ENCODE measurements at places on chromosomes 6 and 20.

DNA sequence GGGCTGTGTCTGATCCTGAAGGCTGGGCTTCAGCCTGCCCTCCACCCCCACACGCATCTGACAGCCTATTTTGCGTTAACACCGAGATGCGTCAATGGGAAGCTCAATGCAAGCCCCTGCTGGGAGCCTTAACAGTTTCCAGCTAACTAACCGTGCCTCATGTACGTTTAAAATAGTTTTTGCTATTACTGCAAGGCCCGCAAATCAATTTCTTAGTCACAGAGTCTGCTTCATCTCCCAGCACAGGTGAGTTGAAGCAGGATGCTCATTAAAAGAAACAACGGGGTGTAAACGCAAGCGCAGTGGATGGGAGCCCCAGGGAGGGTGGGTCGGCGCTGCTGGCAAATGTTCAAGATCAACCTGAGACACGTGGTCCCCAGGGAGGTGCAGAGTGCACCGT lies 142.8 kb upstream of the PHACTR3 start:
- DNase-seq, result no peak

DNA sequence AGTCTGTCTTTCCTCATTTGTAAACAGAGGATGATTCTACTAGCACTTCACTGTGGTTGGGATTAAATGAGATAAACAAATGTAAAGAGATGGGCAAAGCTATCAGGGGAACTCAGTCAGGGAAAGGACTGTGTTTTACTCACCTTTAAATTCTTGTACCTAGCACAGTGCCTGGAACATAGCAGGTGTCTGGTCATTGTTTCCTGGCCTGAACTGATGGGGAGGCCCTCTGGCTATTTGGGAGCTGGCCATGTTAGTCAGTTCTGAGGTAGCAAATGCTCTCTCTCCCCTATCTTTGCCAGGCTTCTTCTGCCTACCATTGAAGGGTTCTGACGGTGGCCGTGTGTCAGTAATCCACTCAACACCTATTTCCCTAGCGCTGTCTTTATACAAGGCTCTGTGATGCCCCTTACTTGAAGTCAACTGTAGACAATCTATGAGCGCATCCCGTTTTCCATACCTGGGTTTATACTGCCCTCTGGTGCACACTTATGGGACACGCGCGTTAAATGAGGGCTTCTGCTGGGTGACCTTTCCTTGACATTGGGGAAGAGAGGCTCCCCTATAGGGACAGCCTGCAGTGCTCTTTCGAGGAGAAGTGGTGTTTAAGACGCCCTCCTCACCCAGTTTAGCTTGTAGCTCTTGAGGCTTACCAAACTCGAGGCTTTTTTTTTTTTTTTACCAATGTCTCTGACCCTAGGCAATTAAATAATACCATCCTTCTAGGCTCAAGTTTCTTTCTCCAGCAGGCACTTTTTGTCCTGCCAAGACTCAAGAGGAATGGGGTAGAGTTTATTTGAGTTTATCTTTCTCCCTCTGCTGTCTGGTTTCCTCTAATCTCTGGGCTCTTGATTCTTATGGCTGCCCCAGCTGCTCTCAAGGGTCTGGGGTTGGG lies 4.0 kb upstream of the SPATS1 start:
- peak; percentile 72 for DNase-seq

- no peak for DNase-seq
Observed at GRCh38 chr6:14573703-14574290, 456.2 kb downstream of the CD83 start.

- DNase-seq, result no peak
Observed at GRCh38 chr6:167285077-167285770, 5.9 kb upstream of the UNC93A start.

GRCh38 chr6:5749016-5749650 lies 257.6 kb downstream of the NRN1 start:
- DNase-seq, result no peak

GRCh38 chr20:23286346-23286745 lies 64.2 kb upstream of the NXT1 start:
- no peak for DNase-seq

- no peak for DNase-seq
Observed at GRCh38 chr20:56636716-56637115, 7.6 kb downstream of the TFAP2C start.

DNA sequence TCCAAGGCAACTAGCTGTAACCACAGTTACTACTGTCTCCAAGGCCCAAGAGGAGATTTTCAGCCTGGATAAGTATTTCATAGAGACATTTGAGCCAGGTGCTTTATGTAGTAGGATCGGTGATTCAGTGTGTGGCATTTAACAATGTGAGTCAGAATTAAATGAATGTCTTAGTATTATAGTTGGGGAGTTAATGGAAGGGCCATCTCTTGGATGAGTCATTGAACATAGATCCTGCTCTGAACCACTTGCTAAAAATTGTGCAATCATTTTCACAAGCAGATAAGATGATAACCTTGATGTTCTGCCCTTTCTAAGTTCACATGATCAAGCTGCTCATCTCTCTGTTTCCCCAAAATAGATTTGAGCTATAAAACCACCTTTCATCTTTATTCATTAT lies 668.9 kb upstream of the CITED2 start:
- DNase-seq, result no peak

DNA sequence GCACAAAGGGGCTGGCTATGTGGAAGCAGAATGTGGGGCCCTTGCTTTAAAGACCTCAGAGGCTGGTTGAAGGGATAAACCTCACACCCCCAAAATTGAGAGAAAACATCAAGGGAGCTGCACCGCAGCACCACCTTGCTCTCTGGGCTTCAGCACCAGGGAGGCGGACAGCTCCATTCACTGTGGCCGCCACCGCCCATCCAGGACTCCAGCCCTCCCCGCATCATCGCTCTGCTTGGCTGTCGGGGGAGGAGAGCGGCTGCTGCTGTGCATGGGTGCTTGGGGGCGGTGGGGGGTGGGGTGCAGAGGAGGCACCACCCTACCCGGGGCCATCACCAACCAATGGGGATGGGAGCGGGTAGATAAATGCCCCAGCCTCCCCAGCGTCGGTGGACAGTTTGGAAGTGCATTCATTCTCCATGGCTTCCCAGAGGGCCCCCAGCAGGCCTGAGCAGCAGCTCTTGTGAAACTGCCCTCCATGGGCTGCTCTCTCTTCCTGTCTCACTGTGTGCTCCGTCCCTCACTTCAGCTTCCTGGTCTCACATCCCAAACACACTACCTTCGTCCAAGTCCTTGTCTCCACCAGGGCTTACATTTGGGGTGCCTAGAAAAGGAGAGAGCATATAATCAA lies 75.7 kb upstream of the BHLHE23 start:
- peak; percentile 53 for DNase-seq

- no peak for DNase-seq
Observed at GRCh38 chr6:166928644-166929541, 27.5 kb downstream of the RNASET2 start.

DNA sequence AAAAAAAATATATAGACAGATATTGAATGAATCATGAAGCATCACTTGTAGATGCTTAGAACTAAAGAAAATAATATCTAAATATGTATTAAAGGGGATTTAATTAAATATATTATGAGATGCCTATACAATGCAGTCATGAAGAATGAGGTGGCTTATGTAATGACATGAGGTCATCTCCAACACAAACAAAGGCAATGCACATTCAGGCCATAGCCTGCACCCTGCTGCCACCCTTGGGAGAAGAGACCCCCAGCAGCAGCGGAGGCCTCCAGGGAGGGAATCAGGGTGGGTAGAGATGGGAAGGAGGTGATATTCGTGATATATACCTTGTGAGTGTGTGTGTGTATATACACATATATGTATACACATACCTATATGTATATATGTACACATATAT lies 26.4 kb upstream of the SSTR4 start:
- DNase-seq, result no peak

DNA sequence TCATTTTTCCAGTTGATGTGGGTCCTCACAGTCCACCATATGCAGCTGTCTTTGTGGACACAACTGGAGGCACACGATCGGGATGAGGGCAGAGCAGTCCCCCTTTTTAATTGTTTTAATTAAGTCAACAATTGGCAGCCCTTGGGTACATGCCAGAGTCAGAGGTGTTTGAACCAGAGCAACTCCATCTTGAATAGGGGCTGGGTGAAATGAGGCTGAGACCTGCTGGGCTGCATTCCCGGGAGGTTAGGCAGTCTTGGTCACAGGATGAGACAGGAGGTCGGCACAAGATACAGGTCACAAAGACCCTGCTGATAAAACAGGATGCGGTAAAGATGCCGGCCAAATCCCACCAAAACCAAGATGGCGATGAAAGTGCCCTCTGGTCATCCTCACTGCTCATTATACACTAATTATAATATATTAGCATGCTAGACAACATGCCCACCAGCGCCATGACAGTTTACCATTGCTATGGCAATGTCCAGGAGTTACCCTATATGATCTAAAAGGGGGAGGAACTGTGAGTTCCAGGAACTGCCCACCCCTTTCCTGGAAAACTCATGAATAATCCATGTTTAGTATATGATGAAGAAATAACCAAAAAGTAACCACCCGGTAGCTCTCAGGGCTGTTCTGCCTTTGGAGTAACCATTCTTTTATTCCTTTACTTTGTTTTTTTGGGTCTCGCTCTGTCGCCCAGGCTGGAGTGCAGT lies 31.8 kb upstream of the BLCAP start:
- no peak for DNase-seq

DNA sequence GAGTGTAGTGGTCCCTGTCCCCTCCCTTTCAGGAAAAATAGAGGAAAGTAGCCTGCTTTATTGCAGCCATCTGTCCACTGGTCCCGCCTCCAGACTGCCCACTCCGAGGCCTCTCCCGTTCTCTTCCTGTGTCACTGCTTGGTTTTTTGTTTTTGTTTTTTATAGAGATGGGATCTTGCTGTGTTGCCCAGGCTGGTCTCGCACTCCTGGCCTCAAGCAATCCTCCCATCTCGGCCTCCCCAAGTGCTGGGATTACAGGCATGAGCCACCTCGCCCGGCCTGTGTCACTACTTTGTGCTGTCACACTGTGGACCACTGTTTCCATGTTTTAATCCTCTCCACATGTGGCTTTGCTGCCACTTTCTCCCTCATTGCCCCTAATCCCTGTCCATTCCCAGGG lies 71.2 kb downstream of the ZBTB2 start:
- no peak for DNase-seq

- no peak for DNase-seq
Observed at GRCh38 chr6:141848029-141848890, 284.5 kb upstream of the GJE1 start.

DNA sequence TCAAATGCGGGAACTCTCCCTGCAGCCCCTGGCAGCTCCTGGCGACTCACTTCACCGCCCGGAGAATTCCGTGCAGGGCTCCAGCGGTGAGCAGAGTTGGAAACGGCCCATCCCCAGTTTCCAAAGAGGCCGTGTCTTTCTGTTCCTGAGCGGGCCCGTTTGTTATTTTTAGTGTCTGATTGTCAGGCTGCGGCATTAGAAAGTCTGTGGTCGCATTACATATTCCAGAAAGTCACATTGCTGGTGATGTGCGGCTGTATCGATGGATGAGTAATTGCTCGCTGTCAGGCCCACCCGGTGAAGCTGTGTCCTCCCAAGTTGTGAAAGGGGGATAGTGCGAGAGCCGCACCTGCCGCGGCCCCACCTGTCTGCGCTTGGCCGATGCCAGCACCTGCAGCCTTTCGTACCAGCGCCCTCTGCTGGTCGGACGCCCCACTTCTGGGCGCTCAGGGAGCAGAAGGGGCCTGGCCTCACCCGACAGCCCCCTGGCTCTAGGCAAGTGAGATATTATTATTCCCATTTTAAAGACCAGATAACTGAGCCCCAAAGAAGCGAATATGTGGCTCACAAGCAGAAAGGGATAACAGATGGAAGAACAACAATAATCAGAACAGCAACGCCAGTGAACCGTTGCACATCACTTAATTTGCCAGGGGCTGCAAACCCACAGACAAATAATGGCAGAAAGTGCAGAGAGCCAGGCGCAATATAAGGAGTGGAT lies 244.9 kb downstream of the TSHZ2 start:
- DNase-seq, result peak; percentile 87

DNA sequence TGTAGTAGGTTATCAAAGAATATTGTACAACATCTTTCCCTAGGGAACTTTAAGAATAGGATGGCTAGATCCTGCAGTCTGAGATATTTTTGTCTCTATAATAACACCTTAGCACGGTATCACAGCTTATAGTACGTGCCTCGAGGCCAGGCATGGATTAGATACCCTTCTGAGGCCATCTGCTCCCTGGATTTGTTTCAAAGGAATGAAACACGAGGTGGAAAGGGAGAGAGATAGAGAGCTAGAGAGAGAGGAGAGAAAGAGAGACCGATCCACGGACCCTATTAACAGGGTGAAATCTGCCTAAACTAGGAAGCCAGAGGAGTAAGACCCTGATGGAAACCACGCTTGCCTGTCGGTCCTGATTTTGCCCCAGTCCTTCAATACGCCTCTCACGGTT lies 92.5 kb downstream of the CD83 start:
- no peak for DNase-seq

DNA sequence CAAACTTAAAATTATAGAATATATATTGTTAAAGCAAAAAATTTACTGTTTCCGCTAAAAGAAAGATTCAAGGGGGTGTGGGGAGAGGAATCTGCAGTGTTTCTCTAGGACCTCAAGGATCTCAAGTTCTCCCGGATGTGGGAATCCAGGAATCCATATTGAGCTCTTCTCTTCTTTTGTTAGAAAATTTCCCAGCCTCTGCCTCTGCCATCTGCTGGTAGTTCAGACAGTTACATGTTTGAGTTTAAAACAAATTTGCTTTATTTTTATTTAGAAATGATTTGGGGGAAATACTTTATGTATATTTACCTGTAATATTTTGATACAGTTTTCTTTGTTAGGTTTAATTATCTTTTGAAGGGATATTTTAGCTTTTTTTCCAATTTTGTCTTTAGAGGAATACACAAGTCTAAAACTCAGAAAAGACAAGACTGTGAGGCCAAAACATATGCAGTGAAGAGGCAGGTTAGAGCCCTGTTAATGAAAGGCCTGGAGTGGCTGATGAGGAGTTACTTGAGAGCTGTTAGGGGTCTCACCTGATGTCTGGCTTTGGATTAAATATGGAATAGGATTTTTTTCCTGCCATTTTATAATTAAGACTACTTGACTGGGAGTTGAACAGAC lies 268.8 kb downstream of the ARID1B start:
- DNase-seq, result no peak

- no peak for DNase-seq
Observed at GRCh38 chr6:134340179-134340975, 22.5 kb upstream of the SGK1 start.

DNA sequence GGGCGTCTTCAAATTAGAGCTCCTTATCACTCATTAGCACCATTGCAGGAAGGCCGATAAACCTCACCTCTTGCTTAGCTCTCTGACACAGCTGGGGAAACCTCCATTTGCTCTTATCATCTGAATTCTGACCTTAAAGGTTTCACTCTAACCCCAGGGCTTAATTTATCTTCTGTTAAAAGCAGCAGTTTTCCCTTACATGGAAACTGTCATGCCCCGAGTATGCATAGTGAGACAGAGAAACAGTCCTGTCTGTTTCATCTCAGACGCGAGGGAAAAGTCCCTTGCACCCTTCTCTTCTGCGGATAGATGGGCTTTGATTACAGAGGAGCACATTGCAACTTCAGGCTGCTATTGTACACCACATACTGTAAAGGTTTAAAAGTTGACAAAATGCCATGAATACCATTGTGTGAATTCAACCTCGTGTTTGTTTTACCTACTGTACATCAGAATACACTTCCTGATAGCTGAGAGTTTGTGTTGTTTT lies 191.5 kb upstream of the BMP2 start:
- no peak for DNase-seq

- DNase-seq, result peak; percentile 81
Observed at GRCh38 chr6:157755746-157756411, 67.2 kb upstream of the SNX9 start.

GRCh38 chr20:51511861-51512619 lies 30.5 kb downstream of the NFATC2 start:
- DNase-seq, result peak; percentile 49

Data from stimulated activated CD4-positive, alpha-beta T cell treated with anti-CD3 and anti-CD28 coated beads, Interleukin-2, amount 100 ng/mL, for 24 hours (primary cell).